ENCODE measurements at places on chromosomes 12 and 14. TPM values are rescaled to one million over a fixed set of nuclear protein-coding genes. Genes with fewer than 3 reads are reported as not detected.

DNA sequence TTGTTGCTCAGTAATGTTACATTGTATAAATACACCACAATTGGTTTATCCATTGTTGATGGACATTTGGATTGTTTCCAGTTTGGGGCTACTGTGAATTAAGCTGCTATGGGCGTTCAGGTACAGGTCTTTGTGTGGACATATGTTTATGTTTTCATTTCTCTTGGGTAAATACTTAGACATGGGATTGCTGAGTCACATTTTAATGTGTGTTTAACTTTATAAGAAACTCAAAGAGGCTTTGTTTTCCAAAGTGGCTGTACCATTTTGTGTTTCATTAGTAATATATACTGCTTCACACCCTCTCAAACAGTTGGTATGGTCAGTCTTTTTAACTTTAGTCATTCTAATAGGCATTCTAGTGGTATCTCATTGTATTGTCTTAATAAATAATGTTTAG is 225.0 kb downstream of the SPTSSA start:
- no peak for DNase-seq

- DNase-seq: no peak
Observed at GRCh38 chr14:75811872-75812499, 150.9 kb downstream of the TTLL5 start.

DNA sequence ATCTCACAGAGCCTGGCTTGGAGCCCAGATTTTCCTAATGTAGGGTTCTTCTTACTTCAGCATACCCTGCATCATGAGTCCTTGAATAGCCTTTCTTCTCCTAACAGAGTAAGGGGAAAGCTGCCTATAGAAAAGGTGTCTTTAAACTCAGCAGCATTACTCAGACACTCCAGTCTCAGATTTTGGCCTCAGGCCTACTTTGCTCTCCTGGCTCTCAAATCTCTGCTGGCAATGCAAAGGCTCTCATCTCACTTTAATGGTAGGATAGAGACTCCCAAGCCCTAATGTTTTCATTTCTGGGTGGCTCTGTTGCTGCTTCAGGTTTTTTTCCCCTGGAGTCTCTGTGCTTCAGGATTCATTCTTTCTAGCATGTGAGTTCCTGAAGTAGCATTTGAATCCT is 9.1 kb upstream of the NKX2-8 start:
- DNase-seq: no peak

GRCh38 chr14:100864960-100865681 is 38.4 kb downstream of the RTL1 start:
- no peak for DNase-seq

- no peak for DNase-seq
Observed at GRCh38 chr14:100975671-100976070, 72.1 kb upstream of the RTL1 start.

DNA sequence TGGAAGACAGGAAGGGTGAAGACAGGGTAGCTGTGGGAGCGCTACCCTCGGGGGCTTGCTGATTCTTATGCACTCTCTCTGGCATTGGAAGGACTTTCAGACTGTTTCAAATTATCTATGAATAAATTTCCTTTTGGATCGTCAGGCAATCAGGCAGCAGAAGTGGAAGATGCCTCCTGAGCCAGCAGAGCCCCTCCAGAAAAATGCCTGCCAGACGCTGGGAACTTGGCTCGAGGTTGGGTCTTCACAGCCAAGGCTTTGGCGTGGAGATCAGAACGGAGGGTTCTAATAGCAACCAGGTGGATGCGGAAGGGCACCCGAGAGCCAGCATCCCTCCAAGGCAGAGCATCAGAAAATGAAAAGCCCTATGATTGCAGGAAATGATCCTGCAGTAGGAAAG is 119.2 kb upstream of the RFLNA start:
- no peak for DNase-seq

DNA sequence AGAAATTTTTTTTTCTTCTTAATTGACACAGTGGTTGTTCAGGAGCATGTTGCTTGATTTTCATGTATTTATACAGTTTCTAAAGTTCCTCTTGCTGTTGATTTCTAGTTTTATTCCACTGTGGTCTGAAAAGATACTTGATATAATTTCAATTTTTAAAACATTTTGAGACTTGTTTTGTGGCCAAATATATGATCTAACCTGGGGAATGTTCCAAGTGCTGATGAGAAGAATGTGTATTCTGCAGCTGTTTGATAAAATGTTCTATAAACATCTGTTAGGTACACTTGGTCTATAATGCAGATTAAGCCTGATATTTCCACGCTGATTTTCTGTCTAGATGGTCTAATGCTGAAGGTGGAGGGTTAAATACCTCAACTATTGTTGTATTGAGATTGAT is 151.4 kb upstream of the IFNG-AS1 start:
- no peak for DNase-seq

- DNase-seq: no peak
Observed at GRCh38 chr12:1595026-1595561, 713 bp upstream of the FBXL14 start.

DNA sequence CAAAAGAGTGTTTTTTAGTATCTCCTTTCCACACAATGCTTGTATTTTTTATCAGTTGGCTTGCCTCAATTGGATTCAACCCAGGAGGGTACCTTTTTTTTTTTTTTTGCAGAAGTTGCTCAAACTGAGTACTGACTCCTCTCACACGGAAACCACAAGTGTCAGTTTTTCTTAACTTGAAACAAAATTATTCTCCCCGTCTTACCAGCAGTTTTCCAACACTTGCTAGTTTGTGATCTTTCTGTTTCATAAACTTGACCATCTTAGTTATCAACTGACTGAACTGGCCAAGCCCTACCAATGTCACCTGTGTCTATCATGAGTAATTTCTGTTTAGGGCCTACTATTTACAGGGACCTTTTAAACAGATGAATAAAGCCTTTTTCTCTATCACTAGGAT is 34.1 kb upstream of the ITPR2 start:
- DNase-seq: no peak

DNA sequence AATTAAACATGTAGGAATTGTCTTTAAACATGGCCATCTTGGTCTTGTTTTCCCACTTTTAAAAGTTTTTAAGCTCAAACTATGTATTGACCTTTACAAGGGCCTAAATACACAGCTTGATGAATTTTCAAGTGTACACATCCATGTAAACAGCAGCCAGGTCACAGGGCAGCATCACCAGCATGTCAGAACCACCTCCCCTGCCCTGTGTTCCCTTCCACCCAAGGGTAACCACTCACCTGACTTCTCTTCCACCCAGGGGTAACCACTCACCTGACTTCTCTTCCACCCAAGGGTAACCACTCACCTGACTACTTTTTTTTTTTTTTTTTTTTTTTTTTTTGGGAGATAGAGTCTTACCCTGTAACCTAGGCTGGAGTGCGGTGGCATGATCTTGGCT is 4.6 kb downstream of the FBXW8 start:
- no peak for DNase-seq

- DNase-seq: no peak
Observed at GRCh38 chr12:114397978-114398881, 7.7 kb downstream of the TBX5 start.

- DNase-seq: no peak
Observed at GRCh38 chr14:94180655-94181271, 6.6 kb downstream of the PPP4R4 start.

GRCh38 chr12:125004621-125005020 is 11.2 kb downstream of the BRI3BP start:
- DNase-seq: no peak

GRCh38 chr12:25337916-25338315 is 87.2 kb upstream of the KRAS start:
- DNase-seq: no peak

DNA sequence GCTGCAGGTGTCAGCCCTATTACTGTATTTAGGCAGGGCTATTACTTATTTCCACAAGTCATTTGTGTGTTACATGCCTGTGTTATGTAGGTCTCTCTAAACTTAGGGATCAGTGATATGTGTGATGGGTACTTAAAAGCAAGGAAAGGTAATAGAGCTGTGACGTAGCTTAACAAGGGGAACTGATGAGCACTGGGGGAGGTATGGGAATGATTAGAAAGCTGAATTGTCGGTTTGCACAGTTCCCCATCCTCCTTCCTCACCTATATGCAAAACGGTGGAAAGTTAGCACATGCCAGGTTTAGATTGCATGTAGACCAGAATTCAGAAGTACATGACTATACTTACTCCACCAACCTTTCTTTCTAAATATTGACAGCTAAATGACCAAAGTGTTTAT is 494.3 kb upstream of the GARIN6 start:
- DNase-seq: no peak

- no peak for DNase-seq
Observed at GRCh38 chr12:32559434-32559833, 119.7 kb upstream of the DNM1L start.

- no peak for DNase-seq
Observed at GRCh38 chr12:93682846-93683261, 5.7 kb downstream of the CRADD start.

GRCh38 chr12:87596636-87597035 is 432.6 kb downstream of the C12orf50 start:
- no peak for DNase-seq

- DNase-seq: no peak
Observed at GRCh38 chr14:65346895-65347294, 65.6 kb upstream of the FUT8 start.

DNA sequence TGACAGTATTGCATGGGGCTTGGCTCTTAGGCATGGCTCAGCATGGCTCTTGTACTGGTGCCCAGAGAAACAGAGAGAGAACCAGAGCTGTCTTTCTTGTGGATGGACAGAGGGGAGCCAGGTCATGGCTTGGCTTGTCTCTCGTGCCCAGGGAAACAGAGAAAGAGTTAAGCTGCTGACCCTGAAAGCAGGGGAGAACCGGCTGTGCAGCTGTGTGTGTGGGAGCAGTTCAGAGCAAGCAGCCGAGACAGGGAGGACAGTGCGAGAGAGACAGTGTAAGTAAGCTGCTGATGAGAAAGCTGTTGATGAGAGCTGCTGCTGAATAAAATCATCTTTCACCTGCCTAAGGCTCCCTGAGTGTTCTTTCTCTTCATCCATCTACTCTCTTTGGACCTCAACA is 61.3 kb upstream of the DDHD1 start:
- DNase-seq: no peak

GRCh38 chr14:60233891-60234290 is 15.1 kb upstream of the PPM1A start:
- DNase-seq: no peak

GRCh38 chr14:69710378-69710777 is 56.6 kb upstream of the SRSF5 start:
- DNase-seq: no peak

DNA sequence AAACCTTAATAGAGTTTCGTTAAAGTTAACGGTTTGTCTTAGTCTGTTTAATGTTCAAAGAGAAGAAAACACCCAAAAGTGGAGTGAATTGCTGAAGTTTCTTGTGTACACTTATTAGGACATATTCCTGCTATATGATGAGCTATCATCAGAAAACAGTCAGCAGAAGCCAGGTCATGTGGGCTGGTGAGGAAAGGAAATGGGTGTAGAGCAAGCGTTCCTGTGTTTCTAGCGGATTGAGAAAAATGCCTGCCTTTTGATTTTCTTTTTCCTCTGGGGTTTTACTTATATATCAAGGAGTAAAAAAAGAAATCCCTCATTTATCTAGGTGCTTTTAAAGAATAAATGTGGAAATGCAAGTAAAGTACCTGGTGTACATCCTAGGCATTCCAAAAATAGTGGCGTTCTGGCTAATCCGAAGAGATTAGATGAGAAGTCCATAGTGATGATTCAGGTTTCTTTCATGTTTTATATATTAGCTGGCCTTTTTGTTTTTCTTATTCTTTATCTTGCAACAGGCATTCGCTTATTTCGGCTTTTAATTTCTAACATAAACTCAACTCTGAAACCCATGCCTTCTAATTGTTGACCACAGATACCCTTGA is 50.7 kb downstream of the FLRT2 start:
- no peak for DNase-seq

DNA sequence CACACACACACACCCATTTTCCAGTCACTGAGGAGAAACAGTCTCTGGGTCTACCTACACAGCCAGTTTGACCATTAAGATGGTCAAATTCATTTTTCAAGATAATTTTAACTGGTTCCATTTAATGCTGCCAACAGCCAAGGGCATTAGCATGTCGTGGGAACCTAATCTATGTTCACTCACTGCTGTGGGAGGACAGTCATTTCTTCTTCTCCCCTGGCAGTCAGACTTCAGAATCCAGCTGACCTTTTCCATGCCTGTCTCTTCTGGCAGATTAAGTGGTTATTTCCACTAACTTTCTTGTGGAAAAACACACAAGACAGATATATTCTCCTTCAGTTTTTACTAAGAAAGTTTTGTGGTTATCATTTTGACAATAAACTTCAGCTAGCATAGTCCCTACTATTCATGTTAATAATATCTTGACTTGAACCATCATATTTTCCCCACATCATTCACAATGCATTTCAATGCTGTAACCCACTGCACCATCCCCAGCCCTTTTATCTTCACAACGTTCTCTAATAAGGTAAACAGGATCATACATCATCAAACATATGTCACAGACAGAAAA is 82.2 kb downstream of the DAD1 start:
- no peak for DNase-seq

DNA sequence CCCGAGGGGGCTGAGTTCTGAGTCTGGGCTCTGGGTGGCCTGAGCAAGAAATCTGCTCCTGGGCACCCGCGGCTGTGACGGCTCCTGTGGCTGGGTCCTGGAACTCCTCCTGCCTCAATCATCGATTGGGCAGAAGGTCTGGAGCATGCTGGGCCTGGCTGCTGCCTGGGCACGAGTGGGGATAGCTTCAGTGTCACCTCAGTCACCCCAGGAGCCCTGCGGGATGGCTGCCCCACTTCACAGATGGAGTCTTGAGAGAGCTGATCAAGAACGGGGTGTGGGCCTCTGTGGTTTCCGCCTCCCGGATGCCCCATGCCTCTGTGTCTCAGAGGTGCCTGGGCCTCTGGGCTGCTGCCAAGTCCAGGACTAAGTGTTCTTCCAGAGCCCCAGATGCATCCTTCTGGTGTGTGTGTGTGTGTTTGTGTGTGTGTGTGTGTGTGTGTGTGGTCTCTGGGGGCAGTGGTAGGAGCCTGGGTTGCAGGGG is 185.6 kb upstream of the C14orf180 start:
- no peak for DNase-seq

DNA sequence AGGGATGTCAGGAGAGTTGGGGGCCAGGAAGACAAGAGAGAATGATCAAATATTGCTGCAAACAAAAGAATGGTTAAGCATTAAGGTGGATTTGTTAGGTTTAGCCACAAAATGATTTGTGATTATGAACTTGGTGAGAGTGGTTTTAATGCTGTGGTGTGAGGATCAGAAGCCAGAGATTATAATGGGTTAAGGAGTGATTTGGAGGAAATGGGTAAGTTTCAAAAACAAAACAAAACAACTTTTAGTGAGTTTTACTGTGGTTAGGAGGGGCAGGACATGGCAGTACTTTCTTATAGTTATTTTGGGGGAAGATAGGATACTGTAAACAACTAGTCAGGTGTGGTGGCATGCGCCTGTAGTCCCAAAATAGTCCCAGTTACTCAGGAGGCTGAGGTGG is 24.0 kb downstream of the DIP2B start:
- no peak for DNase-seq

The B4GALNT1 gene
- 0.08 TPM for polyA plus RNA-seq

The CCND2 gene
- 310 TPM for polyA plus RNA-seq

The PPP2R5E gene
- polyA plus RNA-seq: 22.7 TPM

The SOAT2 gene
- not detected for polyA plus RNA-seq

The PTHLH gene
- polyA plus RNA-seq: 827 TPM

The CCDC63 gene
- polyA plus RNA-seq: not detected

The SLC25A21 gene
- 0.28 TPM for polyA plus RNA-seq

The LBHD2 gene
- not detected for polyA plus RNA-seq

The IFI27L1 gene
- 17.4 TPM for polyA plus RNA-seq

The TPH2 gene
- polyA plus RNA-seq: not detected

The STYK1 gene
- 2.0 TPM for polyA plus RNA-seq

The SLC7A7 gene
- 0.33 TPM for polyA plus RNA-seq
